ENCODE measurements at places on chromosomes 1 and 21. TPM values are rescaled to one million over a fixed set of nuclear protein-coding genes. Genes with fewer than 3 reads are reported as not detected.
A peak's percentile ranks its signal among the peaks of the same experiment; 100 is the strongest.

GRCh38 chr1:29823561-29823960, 587.2 kb downstream of the PTPRU start:
- H3K4me1 ChIP-seq, result no peaks in the 10 kb centered on the region
- no peak overlapping the region for H3K4me3 ChIP-seq
- no peaks in the 10 kb centered on the region for H3K36me3 ChIP-seq
- no peak overlapping the region for H3K27ac ChIP-seq
- H3K27me3 ChIP-seq, result peaks cover 23% of the 10 kb centered on the region
- no peak for DNase-seq

DNA sequence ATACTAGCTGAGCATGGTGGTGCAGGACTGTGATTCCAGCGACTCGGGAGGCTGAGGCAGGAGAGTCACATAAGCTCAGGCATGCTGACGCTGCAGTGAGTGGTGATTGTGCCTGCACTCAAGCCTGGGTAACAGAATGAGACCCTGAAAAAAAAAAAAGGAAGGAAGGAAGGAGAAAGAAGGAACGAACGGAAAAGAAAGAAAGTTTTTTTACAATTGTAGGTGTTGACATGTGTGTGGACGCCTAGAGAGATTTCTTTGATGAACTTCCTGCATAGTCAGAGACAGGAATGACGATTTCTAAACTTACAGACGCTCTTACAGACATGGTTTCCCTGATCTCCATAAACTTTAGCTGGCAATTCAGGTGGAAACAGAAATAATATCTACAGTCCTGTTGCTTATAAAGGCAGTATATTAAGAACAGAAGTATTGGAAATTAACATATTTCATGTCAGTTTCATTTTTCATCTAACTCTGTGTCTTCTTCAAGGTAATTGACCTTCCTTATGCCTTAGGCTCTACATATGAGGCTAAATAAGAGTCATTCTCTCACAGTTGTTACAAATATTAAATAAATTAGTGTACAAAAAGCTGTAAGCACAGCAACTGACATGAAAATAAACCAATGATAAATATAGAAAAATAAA, 4.1 kb downstream of the SAMSN1 start:
- peak overlapping the region; percentile 40 for H3K4me3 ChIP-seq
- no peaks in the 10 kb centered on the region for H3K4me1 ChIP-seq
- peak overlapping the region; percentile 28 for H3K27ac ChIP-seq
- no peak for DNase-seq

DNA sequence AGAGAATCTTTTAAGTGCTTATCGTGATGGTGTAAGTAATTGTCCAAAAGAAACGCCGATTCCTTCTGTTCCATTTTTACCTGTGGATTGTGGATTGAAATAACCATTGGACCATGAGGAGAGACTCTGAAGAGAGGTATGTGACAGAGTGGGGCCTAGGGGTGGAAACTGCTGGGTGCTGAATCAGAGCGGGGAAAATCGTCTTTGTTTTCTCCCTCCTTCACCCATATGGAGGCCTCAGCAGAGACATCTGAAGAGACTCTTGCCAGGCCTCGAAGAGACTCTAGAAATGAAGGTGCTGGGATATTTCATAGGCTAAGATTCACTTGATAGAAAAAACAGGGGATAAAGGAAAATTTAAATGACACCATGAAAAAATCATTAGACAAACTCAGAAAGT, 1327.0 kb downstream of the BRINP3 start:
- no peaks in the 10 kb centered on the region for H3K36me3 ChIP-seq
- no peaks in the 10 kb centered on the region for H3K4me1 ChIP-seq
- H3K27ac ChIP-seq, result no peak overlapping the region

GRCh38 chr1:152909206-152909605, 860 bp downstream of the IVL start:
- no peaks in the 10 kb centered on the region for H3K36me3 ChIP-seq
- no peak overlapping the region for H3K27ac ChIP-seq
- no peak overlapping the region for H3K4me3 ChIP-seq
- no peak for DNase-seq
- H3K27me3 ChIP-seq, result peaks cover 10% of the 10 kb centered on the region
- H3K4me1 ChIP-seq, result no peaks in the 10 kb centered on the region

GRCh38 chr1:86991549-86992186, 77.2 kb downstream of the HS2ST1 start:
- H3K4me1 ChIP-seq, result no peaks in the 10 kb centered on the region
- no peaks in the 10 kb centered on the region for H3K36me3 ChIP-seq
- no peaks in the 10 kb centered on the region for H3K27me3 ChIP-seq
- no peak for DNase-seq

DNA sequence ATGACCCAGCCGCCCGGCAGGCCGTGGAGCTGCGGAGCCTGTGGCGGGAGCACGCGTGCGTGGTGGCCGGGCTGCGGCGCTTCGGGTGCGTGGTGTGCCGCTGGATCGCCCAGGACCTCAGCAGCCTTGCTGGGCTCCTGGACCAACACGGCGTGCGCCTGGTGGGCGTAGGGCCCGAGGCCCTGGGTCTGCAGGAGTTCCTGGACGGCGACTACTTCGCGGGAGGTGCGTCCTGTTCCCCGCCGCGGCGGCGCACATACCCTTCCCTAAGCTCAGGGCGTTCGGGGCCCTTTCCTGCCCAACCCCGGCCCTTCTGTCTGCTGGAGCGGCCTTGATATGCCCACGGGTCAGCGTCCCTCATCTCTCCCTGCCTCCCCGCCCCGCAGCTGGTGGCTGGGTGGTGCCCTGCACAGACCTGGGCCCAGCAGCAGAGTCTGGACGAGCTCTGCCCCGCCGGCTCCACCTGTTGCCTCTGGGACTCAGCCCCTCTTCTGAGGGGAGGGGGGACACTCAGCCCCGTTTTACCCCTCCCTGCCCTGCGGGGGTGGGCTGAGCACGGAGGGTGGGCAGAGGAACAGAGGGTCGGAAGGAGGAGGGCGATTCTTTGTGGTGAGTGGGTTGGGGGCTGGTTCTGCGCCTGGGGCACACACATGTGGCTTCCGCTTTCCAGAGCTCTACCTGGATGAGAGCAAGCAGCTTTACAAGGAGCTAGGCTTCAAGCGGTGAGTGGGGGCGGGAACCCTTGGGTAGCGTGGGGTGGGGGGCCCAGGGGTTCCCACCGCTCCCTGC, 688 bp downstream of the PRXL2B start:
- H3K27me3 ChIP-seq, result no peaks in the 10 kb centered on the region
- H3K36me3 ChIP-seq, result no peaks in the 10 kb centered on the region
- H3K4me3 ChIP-seq, result peak overlapping the region; percentile 88

The TFF2 gene
- not detected for total RNA-seq

The NPHS2 gene
- not detected for total RNA-seq

The PERM1 gene
- total RNA-seq, result 0.35 TPM

Data from upper lobe of right lung (tissue), 1 donor.